ENCODE measurements at places on chromosomes 3 and 15.

GRCh38 chr15:88908123-88908522 lies 5.1 kb downstream of the MFGE8 start:
- no peak for DNase-seq

- DNase-seq: no peak
Observed at GRCh38 chr15:100277087-100277855, 64.5 kb downstream of the ADAMTS17 start.

DNA sequence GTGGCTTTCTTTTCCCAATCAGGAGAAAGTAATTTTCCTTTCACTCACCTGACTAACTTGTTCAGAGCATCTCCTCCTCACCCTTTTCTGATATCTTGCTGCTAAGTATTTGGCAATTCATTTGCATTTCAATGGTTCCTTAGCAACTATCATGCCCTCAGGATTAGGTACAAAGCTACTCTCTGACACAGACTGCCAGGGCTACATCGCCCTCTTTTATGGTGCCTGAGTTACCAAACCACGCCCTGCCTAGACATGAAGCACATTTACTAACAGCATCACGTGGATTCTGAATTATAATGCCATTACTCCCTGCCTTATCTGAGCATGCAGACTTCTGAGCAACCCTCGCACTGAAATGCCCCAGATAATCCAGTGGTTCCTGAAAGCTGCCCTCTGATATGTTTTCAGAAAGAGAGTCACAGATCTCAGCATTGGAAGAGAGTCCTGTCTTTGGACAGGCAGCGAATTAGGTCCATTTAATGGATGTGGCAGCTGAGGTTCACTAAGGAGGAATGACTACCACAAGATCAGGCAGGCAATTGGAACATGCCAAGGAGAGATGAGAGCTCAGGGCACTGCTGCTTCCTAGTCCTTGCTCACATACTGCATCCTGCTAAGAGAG lies 14.5 kb downstream of the EPHB1 start:
- no peak for DNase-seq

DNA sequence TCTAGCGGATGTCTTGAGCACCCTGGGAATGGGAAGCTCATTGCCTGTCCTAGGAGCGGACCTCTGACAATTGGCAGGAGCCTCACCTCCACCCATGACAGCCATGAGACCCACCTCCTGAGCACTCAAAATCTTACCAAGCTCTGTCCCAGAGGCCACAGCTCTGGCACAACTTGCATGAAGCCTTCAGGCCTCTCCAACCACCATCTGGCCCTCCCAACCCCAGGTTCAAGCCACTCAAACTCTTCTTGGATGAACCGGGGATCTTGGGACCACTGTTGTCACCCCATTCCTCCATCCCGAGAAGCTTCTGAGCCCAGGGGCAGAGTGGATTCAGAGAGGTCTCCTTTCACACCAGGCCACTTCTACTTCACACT lies 1.5 kb downstream of the VIPR1 start:
- DNase-seq: no peak

DNA sequence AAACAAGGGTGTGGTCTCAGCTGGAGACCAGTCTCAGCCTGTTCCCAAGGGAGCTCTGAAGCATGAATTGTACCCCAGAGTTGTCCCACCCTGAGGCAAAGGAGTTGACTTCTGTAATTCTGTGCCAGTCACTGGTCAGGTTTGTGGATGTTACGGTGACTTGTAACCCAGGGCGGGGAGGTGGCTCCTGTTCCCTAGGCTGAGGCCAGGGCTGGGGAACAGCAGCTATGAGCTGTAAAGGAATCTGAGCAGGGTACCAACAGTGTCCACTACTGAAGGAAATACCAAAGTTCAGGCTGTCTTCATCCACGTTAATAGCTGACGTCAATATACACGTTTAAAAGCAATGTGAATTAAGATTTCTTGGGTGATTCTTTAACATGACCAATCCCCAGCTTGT lies 266.2 kb downstream of the ABHD5 start:
- no peak for DNase-seq

- DNase-seq: no peak
Observed at GRCh38 chr15:80556694-80557367, 138.3 kb upstream of the ABHD17C start.

GRCh38 chr3:111924283-111924682 lies 54.5 kb upstream of the ABHD10 start:
- DNase-seq: no peak

DNA sequence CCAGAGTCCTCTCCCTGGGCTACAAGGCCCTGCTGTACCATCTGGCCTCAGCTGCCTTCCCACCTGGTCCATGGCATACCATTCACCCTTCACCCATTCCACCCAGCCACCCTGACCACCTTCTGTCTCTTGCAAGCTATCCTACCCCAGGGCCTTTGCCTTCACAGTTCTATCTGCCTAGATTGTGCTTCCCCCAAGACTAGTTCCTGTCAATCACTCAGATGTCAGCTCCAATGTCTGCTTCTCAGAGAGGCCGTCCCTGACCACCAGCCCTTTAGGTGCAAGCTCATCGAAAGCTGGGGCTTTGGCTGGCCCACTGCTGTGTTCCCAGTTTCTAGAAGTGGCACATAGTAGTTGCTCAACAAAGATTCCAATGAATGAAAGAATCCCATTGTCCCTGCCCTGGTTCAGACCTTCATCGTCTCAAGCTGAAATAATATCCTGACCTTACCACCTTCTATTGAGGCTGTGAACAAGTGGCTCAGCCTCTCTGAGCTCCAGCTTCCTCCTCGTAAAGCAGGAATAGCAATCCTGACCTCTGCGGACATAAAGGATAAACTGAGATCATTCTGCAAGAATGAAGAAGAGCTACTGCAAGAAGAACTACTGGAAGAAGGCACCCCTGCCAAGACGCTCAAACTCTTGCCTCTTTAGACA lies 15.8 kb downstream of the EFCAB12 start:
- DNase-seq: no peak

- DNase-seq: no peak
Observed at GRCh38 chr15:63473007-63473748, 31.2 kb upstream of the USP3 start.

GRCh38 chr3:49421890-49422378 lies 339 bp downstream of the AMT start:
- DNase-seq: no peak

DNA sequence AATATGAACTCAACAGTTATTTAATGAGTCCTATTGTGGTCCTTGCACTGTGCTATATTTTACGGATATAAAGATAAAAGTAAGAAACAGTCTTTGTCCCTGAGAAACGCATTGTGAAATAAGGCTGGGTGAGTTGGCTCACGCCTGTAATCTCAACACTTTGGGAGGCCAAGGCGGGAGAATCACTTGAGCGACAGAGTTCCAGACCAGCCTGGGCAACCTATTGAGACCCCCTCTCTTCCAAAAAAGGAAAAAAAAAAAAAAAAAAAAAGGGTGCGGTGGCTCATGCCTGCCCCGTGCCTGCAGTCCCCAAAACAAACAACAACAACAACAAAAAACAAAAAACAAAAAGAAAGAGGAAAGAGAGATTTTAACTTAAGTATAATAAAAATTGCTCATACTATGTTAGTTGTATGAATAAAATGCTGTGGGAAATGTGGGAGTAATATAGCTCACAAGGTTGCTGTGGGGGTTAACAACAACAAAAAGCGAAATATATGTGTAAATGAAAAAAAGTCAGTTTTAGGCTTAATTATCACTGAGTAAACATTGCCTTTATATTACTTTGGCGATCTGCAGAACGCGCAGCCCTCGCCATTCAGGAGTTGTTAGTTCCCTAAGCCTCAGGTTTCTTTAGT lies 461 bp upstream of the FNDC3B start:
- no peak for DNase-seq

- no peak for DNase-seq
Observed at GRCh38 chr15:52765785-52766184, 24.4 kb downstream of the ONECUT1 start.

DNA sequence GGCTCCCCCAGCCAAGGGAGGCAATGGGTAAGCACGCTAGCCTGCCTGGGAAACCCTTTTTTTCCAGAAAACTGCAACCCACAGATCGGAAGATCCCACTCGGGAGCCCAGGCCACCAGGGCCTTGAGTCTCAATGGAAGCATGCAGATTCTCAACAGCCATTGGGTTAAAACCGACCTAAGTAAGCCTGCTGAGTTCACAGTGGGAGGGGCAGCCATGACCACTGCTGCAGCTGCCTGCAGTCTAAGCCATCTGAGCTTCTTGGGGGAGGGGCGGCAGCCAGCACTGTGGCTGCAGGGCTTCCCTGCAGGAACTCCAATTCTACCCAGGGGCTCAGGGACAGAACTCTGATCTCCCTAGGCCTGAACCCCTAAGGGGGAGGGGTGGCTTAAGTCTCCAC lies 82.0 kb downstream of the DPPA2 start:
- DNase-seq: no peak

DNA sequence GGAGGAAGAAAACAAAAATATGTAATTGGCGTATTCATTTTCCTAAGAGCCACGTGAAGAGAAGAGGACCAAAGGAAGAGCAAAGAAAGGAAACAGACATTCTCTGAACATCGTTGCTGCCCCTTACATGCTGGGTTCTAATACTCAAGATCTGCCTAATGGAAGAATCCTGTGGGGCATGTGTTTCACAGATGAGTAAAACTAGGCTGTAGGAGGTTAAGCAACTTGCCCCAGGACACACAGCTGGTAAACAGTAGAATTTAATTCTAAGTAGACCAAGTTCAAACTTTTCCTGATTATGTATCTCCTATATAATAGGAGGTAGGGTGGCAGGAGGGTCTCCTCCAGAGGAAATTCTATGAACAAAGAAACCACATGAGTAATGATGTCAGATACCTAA lies 106.1 kb upstream of the TNFAIP8L3 start:
- DNase-seq: no peak

GRCh38 chr15:93360318-93360717 lies 271.3 kb upstream of the RGMA start:
- DNase-seq: no peak

GRCh38 chr3:50464569-50464968 lies 38.9 kb downstream of the CACNA2D2 start:
- no peak for DNase-seq

GRCh38 chr15:76843269-76843668 lies 61.9 kb downstream of the SCAPER start:
- DNase-seq: no peak

GRCh38 chr3:78322780-78323179 lies 1282.9 kb downstream of the ROBO2 start:
- DNase-seq: no peak

- no peak for DNase-seq
Observed at GRCh38 chr3:36832406-36832805, 68.1 kb upstream of the DCLK3 start.

- no peak for DNase-seq
Observed at GRCh38 chr3:99545941-99546580, 92.3 kb upstream of the COL8A1 start.

- DNase-seq: no peak
Observed at GRCh38 chr15:69092159-69092558, 68.3 kb upstream of the GLCE start.

DNA sequence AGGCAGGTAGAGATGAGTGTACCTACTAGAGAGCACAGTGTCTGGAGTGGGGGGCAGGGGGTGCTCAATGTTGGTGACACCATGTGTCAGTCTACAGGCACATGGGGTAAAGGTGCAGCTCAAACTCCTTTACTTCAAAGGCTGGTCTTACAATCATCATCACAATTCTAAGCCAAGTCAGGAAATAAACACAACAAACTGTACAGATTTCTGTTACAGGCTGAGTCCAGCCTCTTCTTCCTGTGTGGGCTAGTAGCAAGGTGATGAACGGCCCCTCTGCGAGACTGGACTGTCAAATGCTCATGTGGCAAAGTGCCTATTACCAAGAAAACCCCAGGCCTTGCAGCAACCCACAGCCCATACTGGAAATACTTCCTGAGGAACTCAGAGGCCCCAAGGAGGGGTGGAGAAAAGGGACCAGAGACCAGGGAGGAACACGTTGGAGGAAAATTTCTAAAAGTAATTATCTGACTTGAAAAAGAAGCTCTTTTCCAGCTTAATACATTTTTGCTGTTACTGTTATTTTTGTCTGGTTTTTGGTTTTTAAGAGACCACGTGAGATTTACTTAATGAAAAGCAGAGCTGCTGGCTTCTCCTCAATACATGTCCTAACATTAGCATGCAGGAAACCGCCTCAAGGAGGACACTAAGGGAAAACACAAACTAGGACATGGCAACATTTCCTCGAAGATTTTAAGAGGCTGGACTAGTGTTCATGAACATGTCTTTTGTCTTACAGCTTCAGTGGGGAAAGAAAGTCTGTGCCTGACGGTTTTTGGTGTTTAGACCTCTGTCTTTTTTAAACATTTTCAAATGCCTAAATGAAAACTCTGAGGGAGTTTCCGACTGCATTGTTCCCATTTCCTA lies 29.5 kb downstream of the TBC1D2B start:
- no peak for DNase-seq

DNA sequence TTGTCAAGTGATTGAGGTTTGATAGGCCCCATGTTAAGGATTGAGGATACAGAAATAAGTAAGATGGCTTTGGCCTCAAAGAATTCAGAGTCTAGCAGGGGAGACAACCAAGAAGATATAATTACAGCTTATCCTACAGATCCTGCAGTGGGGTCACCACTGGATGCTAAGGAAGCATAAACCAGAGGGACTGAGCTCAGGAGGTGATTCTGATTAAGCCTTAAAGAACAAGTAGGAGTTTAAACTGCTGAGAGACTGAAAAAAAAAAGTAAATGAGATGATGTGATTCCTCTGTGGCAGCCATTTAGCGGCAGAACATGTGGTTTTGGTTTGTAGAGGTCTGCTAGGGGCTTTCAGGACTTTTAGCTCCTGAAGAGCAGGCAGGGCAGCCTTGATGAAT lies 72.1 kb upstream of the ROPN1 start:
- no peak for DNase-seq

- DNase-seq: no peak
Observed at GRCh38 chr3:46831841-46832240, 31.4 kb downstream of the MYL3 start.

GRCh38 chr15:39427705-39428104 lies 153.2 kb upstream of the THBS1 start:
- no peak for DNase-seq

DNA sequence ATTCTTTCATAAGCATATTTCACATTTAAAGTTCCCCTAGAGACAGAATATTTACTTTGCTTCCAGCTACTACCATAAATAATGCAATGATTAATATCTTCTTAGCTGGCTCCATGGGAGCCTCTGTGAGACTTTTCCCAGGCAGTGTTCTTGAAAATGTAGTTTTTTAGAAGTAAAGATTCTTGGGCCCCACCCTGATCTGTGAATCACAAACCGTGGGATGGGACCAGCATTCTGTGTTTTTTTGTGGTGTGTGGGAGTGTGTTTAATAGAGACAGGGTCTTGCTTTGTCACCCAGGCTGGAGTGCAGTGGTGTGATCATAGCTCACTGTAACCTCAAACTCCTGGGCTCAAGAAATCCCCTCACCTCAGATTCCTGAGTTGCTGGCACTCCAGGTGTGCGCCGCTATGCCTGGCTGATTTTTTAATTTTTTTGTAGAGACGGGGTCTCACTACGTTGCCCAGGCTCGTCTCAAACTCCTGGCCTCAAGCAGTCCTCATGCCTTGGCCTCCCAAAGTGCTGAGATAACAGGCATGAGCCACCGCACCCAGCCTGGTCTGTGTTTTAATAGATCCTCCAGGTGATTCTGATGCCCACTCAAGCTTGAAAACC lies 83.0 kb downstream of the KLHL25 start:
- DNase-seq: peak; percentile 41

Data from activated CD4-positive, alpha-beta T cell treated with anti-CD3 and anti-CD28 coated beads for 4 hours (primary cell).